Gastroesophageal sphincter (tissue), 4 donors: ENCODE measurements at places on chromosomes 5 and 9. TPM values are rescaled to one million over a fixed set of nuclear protein-coding genes. Genes with fewer than 3 reads are reported as not detected.

TSSK1B gene
- not detected for total RNA-seq

ZNF366 gene
- 2.8 TPM for total RNA-seq

IL9 gene
- not detected for total RNA-seq

- ATAC-seq, result no peak
Observed at GRCh38 chr9:126999315-127000068, 84.9 kb downstream of the RALGPS1 start.

DNA sequence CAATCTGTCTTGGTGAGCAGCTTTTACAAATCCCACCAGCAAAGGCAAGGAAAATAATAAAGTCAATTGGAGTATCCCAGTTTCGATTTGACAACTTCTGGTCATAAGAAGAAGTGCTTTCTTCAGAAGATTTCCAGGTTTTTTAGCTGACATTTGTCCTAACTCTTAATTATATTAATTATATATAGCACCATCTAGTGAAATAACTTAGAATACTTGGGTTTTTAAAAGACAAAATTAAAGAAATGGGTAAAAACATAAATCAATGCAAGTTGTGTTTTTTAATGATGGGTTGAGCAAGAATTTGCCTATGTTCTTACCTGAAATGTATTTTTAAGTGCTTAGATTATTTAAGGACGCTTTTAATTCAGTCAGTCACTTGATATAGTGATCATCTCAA is 421.8 kb downstream of the ACTL7B start:
- no peak for ATAC-seq

GRCh38 chr5:33850100-33850594 is 41.6 kb downstream of the ADAMTS12 start:
- ATAC-seq, result no peak

DNA sequence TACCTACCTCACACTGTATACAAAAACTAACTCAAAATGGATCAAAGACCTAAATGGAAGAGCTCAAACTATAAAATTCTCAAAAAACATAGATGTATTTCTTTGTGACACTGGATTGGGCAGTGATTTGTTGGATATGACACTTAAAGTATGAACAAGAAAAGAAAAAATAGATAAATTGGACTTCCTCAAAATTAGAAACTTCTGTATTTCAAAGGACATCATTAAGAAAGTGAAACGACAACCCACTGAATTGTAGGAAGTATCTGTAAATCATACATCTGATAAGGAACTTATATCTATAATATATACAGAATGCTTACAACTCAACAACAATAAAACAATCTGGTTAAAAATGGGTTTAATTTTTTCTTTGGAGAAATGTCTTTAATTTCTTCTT is 96.7 kb downstream of the NRG2 start:
- no peak for ATAC-seq

DNA sequence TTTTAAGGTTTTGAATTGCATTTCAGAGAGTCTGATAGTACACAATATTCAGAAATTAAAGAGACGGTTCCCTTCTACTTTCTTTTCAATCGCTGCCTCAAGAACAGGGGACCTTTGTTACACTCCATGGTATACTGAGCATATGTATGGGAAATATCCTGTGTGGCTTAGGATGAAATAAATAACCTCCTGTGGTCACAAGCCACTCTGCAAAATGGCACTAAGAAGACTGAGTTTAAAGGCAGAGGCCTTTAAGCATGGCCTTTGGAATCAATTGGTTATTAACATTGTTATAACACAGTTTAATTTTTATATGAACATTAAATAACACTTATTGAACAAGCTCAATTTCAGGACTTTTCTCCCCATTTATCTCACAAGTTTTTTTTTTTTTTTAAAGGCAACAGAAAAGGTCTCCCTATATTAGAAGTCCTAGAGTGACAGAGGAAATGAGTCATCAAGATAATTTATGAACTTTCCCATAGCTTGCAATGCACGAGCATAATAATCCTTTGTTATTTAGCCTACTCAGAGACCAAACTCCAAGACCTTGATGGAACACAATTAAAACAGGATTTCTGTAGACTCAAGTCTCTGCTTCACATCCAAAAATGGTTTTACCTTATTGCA is 341.9 kb downstream of the TMEM167A start:
- ATAC-seq, result no peak
